ENCODE measurements at places on chromosomes 2 and 18.

- DNase-seq = no peak
Observed at GRCh38 chr18:72456802-72457201, 87.3 kb downstream of the CBLN2 start.

DNA sequence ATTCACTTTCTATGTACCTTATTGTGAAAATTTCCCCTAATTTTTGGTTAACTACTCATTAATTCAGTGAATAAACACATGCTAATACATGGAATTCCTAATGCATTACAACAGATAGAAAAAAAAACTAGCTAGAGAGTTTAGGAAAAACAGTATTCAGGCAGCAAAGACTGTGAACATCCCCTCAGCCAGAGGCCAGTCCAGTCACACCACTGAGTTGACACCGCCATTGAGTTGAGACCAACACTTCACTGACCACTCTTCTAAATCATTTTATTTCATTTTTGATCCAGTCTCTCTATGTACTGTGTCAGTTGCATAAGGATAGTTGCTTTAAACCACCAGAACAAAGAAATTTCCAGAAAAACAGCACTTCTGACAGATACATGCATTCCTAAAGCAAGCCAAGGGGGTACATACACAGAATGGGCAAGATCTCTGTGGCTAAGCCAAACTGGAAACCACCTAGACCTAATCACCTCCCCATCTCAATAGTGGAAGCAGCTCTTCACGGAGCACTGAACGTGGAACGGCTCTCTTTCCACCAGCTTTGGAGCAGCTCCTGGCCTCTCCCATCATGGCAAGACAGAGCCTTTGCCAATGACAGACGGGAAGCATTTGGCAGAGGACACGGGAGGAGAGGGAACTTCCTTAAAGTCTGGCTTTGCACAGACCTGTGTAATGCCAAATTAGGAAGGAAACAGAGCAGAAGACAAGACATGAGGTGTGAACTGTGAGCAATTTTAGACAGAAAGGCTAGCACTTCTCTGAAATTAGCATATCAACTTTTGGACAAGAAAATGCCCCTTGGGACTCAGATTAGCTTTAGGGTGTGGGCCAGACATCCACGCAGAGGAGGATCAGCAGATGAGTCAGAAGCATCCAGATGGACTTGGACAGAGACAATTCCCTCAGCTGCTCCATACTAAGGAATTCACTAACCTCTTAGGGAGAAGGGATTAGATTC lies 36.4 kb downstream of the CACNB4 start:
- DNase-seq = no peak

DNA sequence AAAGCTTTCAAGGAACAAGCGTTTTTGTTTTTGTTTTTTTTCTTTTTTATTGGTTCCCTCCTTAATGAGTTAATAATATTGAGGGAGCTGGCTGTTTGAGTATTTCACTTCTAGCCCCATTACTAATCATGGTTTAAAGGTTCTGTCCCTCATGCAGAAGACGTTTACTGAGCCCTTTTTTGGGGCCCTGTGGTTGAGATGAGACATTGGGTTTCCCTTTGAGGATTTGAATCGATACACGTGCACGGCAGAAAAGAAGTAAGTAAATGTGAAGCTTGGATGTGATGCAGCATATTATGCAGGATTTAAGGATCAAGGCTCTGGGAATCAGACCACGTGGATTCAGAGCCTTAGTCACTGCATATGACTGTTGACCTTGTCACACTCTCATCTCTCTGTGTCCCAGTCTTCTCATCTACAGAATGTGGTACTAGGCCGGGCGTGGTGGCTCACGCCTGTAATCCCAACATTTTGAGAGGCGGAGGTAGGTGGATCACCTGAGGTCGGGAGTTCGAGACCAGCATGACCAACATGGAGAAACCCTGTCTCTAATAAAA lies 1.0 kb upstream of the CHST10 start:
- DNase-seq = no peak

DNA sequence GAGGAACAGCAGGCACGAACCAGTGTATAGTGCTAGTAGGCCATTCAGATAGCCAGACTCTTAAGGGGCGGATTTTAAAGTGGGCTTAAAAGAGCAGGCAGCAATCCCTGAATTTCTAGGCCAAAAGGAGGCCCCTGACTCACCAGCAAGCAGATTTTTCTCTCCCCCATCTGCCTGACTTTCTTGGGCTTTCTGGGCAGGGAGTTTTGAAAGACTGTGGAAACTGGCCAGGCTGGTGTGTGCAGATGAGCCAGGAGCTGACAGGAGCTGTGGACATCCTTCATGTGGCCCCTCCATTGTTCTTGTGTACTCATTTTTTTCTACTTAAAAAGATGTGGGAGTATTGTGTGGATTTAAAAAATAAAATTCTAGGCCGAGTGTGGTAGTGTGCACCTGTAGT lies 59.0 kb downstream of the GLI2 start:
- no peak for DNase-seq

GRCh38 chr2:110827511-110827910 lies 95.1 kb downstream of the ACOXL start:
- DNase-seq = no peak

- DNase-seq = no peak
Observed at GRCh38 chr18:12053289-12053688, 40.4 kb upstream of the ANKRD62 start.

DNA sequence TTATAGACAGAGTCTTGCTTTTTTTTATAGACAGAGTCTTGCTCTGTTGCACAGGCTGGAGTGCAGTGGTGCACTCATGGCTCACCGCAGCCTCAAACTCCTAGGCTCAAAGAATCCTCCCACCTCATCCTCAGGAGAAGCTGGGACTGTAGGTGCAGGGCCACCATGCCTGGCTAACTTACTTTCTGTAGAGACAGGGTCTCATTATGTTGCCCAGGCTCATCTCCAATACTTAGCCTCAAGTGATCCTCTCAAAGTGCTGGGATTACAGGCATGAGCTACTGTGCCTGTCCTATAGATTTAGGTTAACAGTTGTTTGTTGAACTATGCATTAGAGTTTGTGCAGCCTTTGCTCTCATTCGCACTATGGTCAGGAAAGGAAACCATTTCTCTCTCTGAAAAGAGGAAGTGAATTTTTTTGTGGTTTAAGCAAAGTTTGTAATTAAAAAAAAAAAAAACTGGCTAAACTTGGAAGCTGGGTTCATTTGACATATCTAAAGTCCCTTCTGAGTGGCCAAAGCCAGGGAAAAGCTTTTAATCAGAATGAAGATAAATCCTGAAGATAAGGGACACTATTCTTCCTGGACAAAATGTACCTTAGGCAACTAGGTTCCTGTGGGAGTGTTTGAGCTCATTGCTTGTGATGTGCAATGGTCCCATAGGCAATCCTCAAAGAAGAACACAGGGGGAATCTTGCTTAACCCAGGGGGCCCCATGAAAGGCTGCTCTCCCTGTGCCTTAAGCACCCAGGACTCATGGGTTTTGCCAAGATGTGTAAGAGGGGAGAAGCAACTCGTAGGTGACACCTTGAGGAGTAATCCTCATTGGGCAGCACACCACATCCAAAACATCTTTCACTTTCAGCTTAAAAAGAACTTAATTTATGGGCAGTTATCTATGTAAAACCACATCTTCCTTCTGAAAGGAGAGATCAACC lies 201.7 kb downstream of the MREG start:
- no peak for DNase-seq

- no peak for DNase-seq
Observed at GRCh38 chr2:47309472-47309951, 93.4 kb upstream of the MSH2 start.

GRCh38 chr2:174766271-174766670 lies 2.0 kb upstream of the CHRNA1 start:
- DNase-seq = no peak

DNA sequence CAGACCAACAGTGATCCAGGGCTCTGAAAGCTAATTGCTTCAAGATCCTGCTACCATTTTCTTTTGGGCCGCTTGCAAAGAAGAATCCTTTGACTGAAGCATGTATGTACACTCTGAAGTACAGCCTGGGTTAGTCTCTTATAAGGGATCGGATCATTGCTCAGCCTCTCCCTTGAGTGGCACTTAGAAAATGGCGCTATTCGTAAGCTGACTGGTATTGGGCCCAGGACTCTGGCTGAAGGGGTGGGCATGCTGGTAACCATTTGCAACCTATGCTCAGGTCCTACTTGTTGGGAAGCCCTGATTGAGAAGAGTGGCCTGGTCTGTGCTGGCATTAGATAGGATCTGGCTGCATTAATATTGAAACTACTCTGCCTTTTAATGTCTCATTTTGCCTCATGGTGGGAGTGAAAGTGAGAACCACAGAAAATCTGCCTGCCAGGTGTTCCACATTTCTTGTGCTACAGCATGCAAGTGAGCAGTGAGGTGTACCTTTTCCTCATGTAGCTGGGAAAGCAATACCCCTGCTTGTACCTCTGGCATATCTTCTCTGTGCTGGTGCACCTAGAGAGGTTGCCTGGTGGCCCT lies 661 bp upstream of the MGAT5 start:
- DNase-seq = no peak

DNA sequence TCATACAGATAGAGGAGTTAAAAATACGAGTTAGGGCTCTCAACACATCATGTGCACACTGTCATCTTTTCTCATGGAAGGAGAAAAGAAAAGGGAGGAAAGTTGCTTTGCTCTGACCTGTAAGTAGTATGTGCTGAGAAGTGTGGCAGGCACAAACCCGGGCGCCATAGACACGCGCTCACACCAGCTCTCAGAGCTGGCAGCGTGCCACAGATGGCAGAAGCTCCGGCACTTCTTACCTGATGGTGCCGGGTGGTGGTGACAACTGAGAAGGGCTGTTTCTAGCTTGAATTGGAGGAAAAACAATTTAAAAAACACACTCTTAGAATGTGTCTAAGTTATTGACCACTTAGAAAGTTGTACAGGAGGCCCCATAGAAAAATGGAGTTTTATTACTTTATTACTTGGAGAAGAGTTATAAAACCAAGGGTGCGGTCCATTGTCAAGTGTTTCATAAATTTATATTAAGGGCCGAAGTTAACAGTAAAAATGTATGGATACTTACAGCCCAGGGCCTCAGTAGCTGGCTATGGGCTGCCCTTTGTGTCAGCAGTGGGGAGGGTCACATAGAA lies 92.2 kb downstream of the DPP4 start:
- no peak for DNase-seq

GRCh38 chr2:218363736-218364135 lies 7.1 kb downstream of the CATIP start:
- no peak for DNase-seq

DNA sequence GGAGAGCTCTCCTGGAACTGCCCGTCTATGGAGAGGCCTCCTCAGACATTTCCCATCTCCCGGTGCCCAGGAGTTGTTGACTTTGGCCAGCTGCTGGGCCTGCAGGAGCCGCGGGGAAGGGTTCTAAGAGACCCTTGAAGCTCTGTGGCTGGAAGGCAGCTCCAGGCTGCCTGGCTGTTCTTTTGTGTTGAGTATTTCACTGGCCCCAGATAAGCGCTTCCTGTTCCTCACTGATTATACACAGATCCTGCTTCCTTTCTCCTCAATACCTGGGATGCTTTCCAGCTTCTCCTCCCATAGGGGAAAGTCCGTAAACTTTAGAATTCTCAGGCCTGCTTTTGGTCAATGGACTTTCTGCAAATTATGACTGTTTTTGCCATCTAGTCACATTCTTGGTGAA lies 57.8 kb downstream of the TGOLN2 start:
- no peak for DNase-seq
